ENCODE measurements at places on chromosomes 1 and 21. TPM values are rescaled to one million over a fixed set of nuclear protein-coding genes. Genes with fewer than 3 reads are reported as not detected.

The SNIP1 gene
- 25.8 TPM for total RNA-seq

The CFHR3 gene
- total RNA-seq = not detected

The GALNT2 gene
- 65.6 TPM for total RNA-seq

The PDE9A gene
- total RNA-seq = 1.5 TPM

The CHIA gene
- total RNA-seq = not detected

The AUNIP gene
- 7.4 TPM for total RNA-seq

The TCHH gene
- 0.11 TPM for total RNA-seq

The TMEM79 gene
- 10.8 TPM for total RNA-seq

The OR2T33 gene
- not detected for total RNA-seq

The RGS13 gene
- 0.07 TPM for total RNA-seq

The PROK1 gene
- not detected for total RNA-seq

The NFASC gene
- total RNA-seq = 0.16 TPM

The SPATA21 gene
- total RNA-seq = not detected

The RCAN3 gene
- total RNA-seq = 62.6 TPM

The RIPK4 gene
- total RNA-seq = 0.18 TPM

All from CD8-positive, alpha-beta memory T cell (primary cell).